ENCODE measurements at places on chromosomes 6 and 20.

DNA sequence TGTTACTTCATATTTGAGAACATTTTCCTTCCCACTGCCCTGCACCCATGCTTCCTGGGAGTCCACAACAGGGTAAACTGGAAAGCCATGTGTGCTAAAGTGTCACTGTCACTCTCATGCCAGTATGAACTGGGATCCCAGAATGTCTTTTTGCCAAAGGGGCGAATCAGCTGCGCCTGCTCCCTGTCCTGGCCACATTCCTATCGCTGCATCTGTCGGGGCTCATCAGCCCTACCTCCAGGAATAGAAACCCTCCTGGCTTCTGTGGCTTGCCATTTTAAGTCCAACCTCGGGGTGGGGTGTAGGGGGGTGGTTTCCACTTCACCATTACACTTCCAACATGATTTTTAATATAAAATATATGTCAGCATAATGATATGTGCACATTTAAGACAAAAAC, 933 bp downstream of the KLHL31 start:
- DNase-seq = no peak

DNA sequence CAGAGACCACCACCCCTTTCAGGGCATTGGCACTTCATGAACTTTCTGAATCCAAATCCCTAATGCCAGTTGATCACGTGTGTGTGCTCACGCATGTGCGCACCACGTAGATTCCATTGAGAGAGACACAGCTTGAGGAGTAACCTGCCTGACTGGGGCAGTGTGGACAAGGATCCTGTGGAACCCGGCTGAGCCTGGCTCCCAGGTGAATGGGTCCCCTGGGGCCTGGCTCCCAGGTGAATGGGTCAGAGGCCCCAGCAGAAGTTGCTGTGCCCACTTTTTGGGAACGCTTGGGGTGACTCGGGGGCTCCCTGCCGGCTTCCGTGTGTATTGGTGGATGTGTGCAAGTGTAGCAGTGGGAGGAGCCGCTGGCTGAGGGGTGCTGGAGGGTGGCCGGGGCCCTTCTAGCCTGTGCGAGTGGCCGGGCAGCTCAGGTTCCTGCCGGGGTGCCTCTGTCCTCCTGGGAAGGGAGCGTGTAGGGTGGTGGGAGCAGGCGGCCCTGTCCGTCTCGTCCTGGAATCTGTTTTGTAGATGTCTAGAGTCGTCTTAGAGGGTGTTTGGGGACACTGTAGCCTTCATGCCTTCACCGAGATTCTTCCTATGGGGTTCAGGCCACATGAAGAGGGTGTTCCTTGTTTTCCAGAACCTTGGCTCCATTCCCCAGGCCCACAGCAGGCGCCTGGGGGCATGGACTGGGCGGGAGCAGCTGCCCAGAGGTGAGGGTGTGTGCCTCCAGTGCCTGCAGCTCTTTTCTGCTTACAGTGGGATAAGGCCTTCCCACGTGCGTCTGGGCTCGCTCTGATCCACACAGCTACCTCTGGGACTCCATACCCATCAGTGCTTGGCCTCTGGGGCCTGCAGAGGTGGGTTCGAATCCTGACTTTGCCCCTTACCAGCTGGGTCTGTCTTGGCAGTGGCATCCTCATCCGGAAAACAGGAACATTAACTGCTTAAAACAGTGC, 3.2 kb downstream of the RBM38 start:
- no peak for DNase-seq

DNA sequence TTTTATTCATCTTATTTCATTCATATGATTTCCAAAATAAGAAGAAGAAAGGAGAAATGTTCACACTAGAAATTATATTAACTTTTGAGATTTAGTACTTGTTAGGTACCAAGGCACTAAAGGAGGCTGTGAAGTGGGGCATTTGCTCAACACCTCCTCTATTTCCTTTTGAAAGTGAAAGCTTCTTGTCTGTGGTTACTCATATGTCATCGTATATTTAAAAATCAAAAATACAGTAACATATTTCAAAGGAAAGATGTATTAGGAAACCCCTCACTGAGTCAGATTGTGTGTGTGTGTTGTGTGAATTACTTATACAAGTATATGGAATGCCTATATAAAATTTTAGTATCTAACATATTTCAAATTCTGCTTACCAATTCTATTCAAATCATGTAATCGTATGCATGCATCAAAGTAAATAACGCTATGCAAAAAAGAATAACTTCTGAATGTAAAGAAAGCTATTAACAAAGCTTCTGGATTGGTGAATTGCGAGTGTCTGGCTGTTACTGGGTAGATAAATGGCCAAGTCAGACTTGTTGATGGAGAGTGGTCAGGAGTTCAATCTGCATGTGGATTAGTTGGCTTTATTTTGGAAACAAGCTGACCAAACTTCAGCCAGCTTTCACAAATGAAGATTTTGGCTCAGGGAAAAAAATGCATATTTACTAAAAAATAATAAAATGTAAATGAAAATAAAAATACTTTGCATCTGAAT, 70.9 kb downstream of the PACRG start:
- DNase-seq = no peak

GRCh38 chr6:35492974-35493284, 4.0 kb downstream of the TEAD3 start:
- DNase-seq = no peak

- no peak for DNase-seq
These were observed 1.8 kb upstream of the PRDM1 start for GRCh38 chr6:106084106-106084988.
